ENCODE measurements at places on chromosomes 2 and 18. TPM values are rescaled to one million over a fixed set of nuclear protein-coding genes. Genes with fewer than 3 reads are reported as not detected.

TGFA gene
- 7.1 TPM for polyA plus RNA-seq

DNA sequence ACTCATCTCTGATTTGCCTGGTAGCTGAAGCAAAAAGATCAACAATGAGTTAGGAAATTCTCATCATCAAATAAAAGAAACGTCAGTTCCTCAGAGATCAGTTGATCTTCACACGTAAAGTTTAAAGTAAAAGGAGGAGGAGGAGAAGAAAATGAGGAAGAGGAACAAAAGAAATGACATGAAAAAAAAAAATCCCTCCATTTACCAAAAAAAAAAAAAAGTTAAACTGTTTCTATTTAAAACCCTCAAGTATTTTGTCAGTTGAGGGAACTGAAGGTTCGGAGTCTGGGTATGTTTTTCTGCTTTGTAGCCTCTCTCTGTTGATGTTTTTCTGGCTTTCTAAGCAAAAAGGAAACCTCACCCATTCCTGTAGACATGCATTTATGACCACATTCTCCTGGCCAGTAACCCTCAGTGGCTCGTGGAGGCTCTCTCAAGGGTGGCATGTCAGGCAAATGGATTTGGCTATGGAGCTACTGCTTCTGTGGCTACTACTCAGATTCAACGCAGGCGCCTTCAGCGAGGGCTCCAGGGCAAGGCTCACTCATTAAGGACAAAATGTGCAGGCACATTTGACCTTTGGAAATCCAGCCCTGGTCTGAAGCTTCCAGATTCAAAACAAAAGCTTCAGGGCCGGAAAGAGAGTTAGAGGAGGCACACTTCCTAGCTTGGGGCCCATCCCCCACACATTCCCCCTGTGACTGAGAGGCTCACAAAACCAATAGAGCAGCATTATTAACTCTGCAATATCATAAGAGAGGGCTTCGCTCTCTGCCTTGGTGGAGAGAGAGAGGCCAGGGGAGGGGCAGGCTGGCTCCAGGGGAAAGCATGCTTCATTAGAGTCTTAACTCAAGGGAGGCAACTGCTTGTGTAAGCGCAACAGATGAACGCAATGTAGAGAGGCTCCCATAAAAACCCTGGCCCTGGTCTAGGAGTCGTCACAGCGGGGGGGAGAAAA lies 22.3 kb downstream of the KLF7 start:
- DNase-seq = no peak

DNA sequence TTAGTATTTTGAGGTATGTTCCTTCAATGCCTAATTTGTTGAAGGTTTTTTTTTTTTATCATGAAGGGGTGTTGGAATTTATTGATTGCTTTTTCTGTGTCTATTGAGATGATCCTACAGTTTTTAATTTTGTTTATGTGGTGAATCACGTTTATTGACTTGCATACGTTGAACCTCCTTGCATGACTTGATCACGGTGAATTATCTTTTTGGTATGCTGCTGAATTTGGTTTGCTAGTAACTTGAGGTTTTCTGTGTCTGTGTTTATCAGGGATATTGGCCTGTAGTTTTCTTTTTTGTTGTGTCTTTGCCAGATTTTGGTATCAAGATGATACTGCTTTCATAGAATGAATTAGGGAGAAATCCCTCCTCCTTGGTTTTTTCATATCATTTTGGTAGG lies 23.9 kb downstream of the CLIP4 start:
- DNase-seq = no peak

- no peak for DNase-seq
Measured at GRCh38 chr2:151637271-151637781, 97.0 kb downstream of the NEB start.

All from A549 (cell line).